Body of pancreas (tissue), 4 donors: ENCODE measurements at places on chromosomes 2 and 18.

DNA sequence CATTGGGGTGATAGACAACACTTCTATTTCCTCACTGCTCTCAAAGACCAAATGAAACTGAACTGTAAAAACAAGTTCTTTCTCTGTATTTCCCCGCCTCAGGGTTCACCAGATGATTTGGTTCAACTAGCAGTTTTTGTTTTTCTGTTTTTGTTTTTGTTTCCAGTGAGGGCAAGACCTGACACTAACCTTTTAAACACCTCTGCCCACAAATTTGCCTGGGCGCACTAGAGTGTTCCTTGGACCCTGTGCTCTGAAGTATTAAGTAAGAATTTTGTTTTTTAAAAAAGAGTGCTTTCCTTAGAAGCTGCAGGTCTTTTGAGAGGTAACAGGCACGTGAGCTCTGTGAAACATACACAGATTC is 92.9 kb downstream of the DYSF start:
- H3K36me3 ChIP-seq: no peaks in the 10 kb centered on the region
- H3K27me3 ChIP-seq: no peaks in the 10 kb centered on the region
- no peak for DNase-seq
- no peak overlapping the region for H3K4me3 ChIP-seq
- no peak overlapping the region for H3K27ac ChIP-seq

- no peak for DNase-seq
- H3K27me3 ChIP-seq: no peaks in the 10 kb centered on the region
- H3K36me3 ChIP-seq: no peaks in the 10 kb centered on the region
- no peak overlapping the region for H3K4me3 ChIP-seq
Measured at GRCh38 chr2:14418115-14418514, 214.4 kb upstream of the LRATD1 start.

- H3K4me3 ChIP-seq: no peak overlapping the region
- no peaks in the 10 kb centered on the region for H3K4me1 ChIP-seq
- H3K27me3 ChIP-seq: no peaks in the 10 kb centered on the region
- no peaks in the 10 kb centered on the region for H3K36me3 ChIP-seq
- H3K27ac ChIP-seq: no peak overlapping the region
Measured at GRCh38 chr2:206392118-206392517, 51.2 kb upstream of the ADAM23 start.

GRCh38 chr18:50578030-50578429 is 18.1 kb downstream of the MAPK4 start:
- no peak overlapping the region for H3K4me3 ChIP-seq

GRCh38 chr18:73408469-73408868 is 540.7 kb upstream of the NETO1 start:
- H3K4me3 ChIP-seq: no peak overlapping the region
- no peaks in the 10 kb centered on the region for H3K4me1 ChIP-seq
- no peaks in the 10 kb centered on the region for H3K36me3 ChIP-seq
- DNase-seq: no peak

- H3K27ac ChIP-seq: no peak overlapping the region
- DNase-seq: no peak
- H3K4me1 ChIP-seq: peaks cover 23% of the 10 kb centered on the region
- no peak overlapping the region for H3K4me3 ChIP-seq
- no peaks in the 10 kb centered on the region for H3K27me3 ChIP-seq
Measured at GRCh38 chr18:7116001-7116730, 1.4 kb downstream of the LAMA1 start.

DNA sequence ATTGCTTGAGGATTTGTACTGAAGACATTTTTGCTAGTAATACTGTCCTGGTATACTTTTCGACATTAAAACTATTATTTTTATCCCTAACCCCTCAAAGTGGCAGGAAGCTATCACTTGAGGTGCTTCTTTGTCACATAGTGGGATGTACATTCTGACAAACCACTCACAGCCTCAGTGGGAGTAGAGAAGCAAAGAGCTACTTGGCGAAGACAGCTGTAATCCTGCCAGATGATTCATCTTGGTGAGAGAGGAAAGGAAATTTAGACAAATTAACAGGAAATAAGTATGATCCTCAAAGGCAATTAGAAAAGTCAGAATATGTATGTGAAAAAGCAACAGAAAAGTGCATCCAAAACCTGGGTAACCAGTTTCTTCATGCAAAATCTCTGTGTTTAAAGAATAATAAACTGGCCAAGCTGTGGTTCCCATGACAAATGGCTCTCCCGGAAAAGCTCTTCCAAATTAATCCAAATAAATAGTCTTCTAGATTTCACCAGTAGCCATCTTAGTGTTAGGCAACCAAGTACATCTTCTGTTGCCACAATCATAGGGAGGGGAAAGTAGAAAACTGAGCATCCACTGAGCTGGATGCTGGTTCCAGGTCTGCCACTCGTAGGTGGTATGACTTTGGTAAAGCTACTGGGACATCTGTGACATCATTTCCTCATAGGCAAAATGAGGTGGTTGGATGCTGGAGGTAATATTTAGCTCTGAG is 308.0 kb upstream of the LYPD1 start:
- H3K27me3 ChIP-seq: no peaks in the 10 kb centered on the region
- DNase-seq: no peak
- no peak overlapping the region for H3K27ac ChIP-seq
- no peaks in the 10 kb centered on the region for H3K4me1 ChIP-seq

DNA sequence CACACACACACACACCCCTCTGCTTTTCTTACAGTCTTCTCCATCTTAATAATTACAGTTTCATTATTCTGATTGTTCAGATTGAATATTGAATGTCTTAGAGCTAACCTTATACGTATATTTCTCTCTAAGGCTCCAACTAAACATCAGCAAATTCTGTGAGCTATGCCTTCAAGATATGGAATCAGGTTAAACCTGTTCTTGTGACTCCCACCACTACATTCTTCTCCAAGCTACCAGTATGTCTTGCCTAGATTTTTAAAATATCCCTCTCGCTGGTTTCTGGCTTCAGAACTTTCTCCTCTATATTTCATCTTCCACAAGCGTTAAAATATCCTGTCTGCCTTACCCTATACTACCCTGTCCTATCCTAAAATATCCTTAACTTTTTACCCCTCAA is 1346.4 kb upstream of the CDH2 start:
- no peaks in the 10 kb centered on the region for H3K36me3 ChIP-seq
- H3K4me1 ChIP-seq: no peaks in the 10 kb centered on the region
- H3K27ac ChIP-seq: no peak overlapping the region
- DNase-seq: no peak
- H3K4me3 ChIP-seq: no peak overlapping the region

- H3K4me3 ChIP-seq: no peak overlapping the region
- H3K27me3 ChIP-seq: no peaks in the 10 kb centered on the region
- H3K4me1 ChIP-seq: no peaks in the 10 kb centered on the region
- H3K36me3 ChIP-seq: no peaks in the 10 kb centered on the region
Measured at GRCh38 chr2:455015-455705, 167.3 kb upstream of the ALKAL2 start.

DNA sequence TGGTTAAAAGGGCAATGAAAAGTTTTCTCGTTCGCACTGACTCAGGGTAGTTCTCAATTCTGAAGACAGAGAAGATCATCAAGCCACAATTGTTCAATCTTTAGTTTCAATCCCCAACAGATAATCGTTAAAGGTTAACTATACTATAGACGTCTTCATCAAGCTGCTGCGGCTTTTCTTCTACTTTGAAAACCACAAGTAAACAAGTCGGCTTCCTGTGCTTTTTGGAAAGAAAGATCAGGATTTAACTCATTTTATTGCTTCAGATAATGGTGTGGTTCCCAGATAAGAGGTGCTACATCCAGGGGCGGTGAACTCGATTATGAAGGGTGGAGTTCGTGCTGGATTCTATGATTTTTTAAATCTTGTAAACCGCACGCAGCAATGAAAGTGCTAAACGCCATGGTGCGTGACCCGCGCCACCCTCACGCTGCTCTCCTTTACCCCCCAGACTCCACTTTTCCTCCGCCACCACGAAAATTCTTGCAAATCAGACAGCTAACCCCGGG is 545 bp upstream of the CDCA7 start:
- peak overlapping the region; percentile 55 for H3K4me3 ChIP-seq
- DNase-seq: no peak
- H3K36me3 ChIP-seq: no peaks in the 10 kb centered on the region
- H3K4me1 ChIP-seq: peaks cover 15% of the 10 kb centered on the region
- H3K27ac ChIP-seq: no peak overlapping the region

GRCh38 chr2:177625744-177626650 is 233.4 kb downstream of the AGPS start:
- no peak overlapping the region for H3K4me3 ChIP-seq
- no peaks in the 10 kb centered on the region for H3K36me3 ChIP-seq
- no peaks in the 10 kb centered on the region for H3K27me3 ChIP-seq
- H3K27ac ChIP-seq: no peak overlapping the region
- DNase-seq: no peak

DNA sequence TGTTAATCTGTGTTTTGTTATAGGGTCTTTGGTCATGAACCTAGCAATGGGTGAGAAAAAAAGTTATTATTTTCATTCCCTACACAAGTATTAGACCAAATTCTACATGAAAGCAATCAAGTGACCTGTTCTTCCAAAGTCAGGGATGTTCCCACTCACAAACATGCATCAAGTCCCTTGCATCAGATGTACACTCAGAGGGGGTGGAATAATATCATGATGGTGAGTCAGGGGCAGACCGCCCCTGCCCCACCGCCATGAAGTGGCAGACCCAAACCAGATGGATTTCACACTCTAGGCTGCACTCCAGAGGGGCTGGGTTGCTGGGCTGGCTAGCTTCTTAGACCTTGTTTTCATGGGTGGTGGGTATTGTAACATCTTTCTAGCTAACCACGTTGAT is 91.4 kb downstream of the ACAA2 start:
- H3K4me1 ChIP-seq: no peaks in the 10 kb centered on the region
- H3K4me3 ChIP-seq: no peak overlapping the region
- no peaks in the 10 kb centered on the region for H3K27me3 ChIP-seq

- H3K27me3 ChIP-seq: no peaks in the 10 kb centered on the region
- no peaks in the 10 kb centered on the region for H3K36me3 ChIP-seq
- no peaks in the 10 kb centered on the region for H3K4me1 ChIP-seq
- H3K27ac ChIP-seq: no peak overlapping the region
- no peak overlapping the region for H3K4me3 ChIP-seq
- no peak for DNase-seq
Measured at GRCh38 chr2:54041135-54041534, 70.3 kb upstream of the PSME4 start.

- no peak overlapping the region for H3K27ac ChIP-seq
- H3K36me3 ChIP-seq: no peaks in the 10 kb centered on the region
- H3K4me3 ChIP-seq: no peak overlapping the region
- H3K4me1 ChIP-seq: no peaks in the 10 kb centered on the region
- H3K27me3 ChIP-seq: no peaks in the 10 kb centered on the region
Measured at GRCh38 chr2:238009563-238009962, 42.7 kb downstream of the UBE2F start.

- no peaks in the 10 kb centered on the region for H3K27me3 ChIP-seq
- no peak overlapping the region for H3K4me3 ChIP-seq
- no peaks in the 10 kb centered on the region for H3K36me3 ChIP-seq
- H3K4me1 ChIP-seq: no peaks in the 10 kb centered on the region
- DNase-seq: no peak
Measured at GRCh38 chr2:32918774-32919173, 28.0 kb upstream of the LTBP1 start.
